Astrocyte of the cerebellum (primary cell): ENCODE measurements at places on chromosomes 11 and 22.

DNA sequence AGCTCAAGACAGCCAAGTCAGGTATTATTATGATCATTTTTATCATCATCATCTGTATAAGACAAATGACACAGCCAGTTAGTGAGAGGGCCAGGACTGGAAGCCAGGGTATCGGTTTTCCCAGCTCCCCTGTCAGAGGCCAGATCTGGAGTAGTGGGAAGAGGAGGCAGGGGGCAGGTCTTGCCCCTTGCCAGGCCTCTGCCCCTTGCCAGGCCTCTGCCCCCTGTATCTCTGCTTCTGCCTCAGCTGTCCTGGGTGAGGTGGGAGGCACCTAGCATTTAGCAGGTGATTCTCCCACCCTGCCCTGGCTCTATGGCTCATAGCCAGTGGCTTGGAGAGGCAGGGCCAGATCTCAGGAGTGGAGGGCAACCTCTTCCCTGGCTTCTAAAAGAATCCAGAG, 67.3 kb downstream of the PRDM11 start:
- DNase-seq, result no peak

GRCh38 chr11:130323452-130324450, 9.0 kb upstream of the ZBTB44 start:
- DNase-seq, result no peak

- DNase-seq, result no peak
These were observed at the start of gene SULT4A1 for GRCh38 chr22:43862074-43862881. Gene SULT4A1 (minus strand): TSS chr22:43862513. CDS start chr22:43862382, 131 bp downstream.

GRCh38 chr11:78539506-78539905, 35.2 kb downstream of the NARS2 start:
- no peak for DNase-seq

- DNase-seq, result no peak
These were observed 6.0 kb downstream of the TMEM123 start for GRCh38 chr11:102446606-102447005.

DNA sequence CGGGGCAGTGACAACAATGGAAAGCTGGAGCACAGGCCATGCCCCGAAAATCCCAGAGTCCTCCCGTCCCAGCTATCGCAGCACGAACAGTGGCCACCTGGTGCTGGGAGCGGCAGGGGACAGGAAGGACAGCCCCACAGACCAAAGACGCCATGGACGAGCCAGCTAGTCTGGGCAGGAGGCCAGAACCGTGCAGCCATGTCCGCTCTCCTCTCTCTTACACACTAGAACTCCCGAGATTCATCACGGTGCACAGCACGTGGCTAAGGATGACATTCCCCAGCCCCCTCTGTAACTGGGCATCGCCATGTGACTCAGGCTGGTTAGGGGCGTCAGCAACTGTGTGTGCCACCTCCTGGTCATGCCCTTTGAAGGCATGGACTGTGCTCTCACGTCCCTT, 4.6 kb downstream of the CDPF1 start:
- no peak for DNase-seq

GRCh38 chr11:34609187-34609751, 11.6 kb upstream of the EHF start:
- no peak for DNase-seq

GRCh38 chr22:20788627-20789344, 14.9 kb downstream of the SERPIND1 start:
- DNase-seq, result no peak

GRCh38 chr11:18457450-18457849, 1.8 kb downstream of the LDHAL6A start:
- DNase-seq, result no peak

- no peak for DNase-seq
These were observed 68.5 kb downstream of the SHANK2 start for GRCh38 chr11:71183878-71184277.

DNA sequence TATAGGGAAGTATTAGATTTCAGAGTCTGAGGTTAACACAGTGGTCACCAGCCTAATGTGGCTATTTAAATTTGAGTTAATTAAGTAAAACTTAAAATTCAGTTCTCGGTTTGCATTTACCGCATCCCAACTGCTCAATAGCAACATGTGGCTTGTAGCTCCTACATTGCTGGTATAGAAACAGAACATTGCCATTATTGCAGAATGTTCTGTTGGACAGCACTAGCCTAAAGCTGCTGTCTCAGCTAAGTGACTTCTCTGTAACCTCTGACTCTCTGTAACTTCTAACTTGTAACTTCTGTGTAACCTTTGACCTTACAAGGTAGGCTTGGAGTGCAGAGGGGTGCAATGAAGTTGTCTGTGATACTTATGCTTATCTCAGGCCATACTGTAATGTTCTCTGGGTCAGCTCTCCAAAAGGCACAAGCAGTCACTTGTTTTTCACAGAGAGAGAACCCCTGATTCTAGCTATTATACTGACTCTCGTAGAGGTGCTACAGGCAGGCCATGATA, 78.7 kb downstream of the ZNRF3 start:
- no peak for DNase-seq

DNA sequence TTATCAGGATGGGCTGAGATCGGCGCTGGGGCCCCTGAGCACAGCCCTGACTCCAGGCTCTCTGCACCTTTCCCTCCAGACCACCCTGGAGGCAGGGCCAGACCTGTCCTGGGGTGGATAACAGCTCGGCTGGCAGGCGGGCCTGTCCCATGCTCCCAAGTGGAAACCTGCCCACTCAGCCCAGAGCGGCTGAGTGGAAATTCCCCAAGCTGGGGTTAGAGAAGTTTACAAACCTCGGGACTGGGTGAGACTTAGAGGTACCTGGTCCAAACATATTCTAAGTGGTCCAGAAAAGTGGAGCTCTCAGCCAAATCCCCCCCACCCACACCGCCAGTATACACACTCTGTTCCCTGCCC, 4.8 kb upstream of the FXYD2 start:
- no peak for DNase-seq

DNA sequence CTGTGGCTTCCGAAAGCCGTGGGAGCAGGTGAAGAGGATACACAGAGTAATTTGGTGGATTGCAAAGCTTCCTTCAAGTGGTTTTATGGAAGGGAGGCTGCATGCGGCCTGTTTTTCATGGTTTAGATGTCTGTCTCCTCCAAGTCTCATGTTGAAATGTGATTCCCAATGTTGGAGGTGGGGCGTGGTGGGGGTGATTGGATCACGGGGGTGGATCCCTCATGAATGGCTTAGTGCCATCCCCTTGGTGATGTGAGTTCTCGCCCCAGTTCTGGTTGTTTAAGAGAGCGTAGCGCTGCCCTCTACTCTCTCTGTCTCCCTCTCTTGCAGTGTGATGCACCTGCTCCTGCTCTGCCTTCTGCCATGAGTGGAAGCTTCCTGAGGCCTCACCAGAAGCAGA, 247.8 kb upstream of the B3GAT1 start:
- DNase-seq, result no peak

DNA sequence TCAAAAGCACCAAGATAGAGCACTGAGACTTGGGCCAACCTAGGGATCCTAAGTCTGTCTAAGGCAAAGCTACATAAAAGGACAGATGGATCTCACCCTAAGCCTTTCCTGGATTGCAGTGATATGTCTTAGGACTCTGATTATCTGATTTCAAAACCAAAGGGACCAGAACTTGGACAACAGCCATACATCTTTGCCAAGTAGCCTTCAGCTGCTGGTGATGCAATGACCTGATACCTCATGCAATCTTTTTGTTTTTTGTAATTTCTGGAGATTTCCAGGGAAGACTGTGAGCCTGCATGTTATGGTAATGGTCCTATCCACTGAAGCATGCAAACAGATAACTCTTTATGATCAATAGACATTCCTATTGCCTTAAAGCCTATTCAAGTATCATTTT, 230.4 kb upstream of the MTNR1B start:
- DNase-seq, result no peak

GRCh38 chr11:20547411-20547810, 52.0 kb upstream of the SLC6A5 start:
- no peak for DNase-seq

- no peak for DNase-seq
These were observed 122.6 kb downstream of the CCDC81 start for GRCh38 chr11:86497310-86497709.

- no peak for DNase-seq
These were observed 1077.3 kb downstream of the TBC1D22A start for GRCh38 chr22:47839595-47840227.

GRCh38 chr11:88179971-88180629, 4.9 kb upstream of the RAB38 start:
- DNase-seq, result no peak

- no peak for DNase-seq
These were observed 489.5 kb downstream of the BUD13 start for GRCh38 chr11:116283300-116283699.

DNA sequence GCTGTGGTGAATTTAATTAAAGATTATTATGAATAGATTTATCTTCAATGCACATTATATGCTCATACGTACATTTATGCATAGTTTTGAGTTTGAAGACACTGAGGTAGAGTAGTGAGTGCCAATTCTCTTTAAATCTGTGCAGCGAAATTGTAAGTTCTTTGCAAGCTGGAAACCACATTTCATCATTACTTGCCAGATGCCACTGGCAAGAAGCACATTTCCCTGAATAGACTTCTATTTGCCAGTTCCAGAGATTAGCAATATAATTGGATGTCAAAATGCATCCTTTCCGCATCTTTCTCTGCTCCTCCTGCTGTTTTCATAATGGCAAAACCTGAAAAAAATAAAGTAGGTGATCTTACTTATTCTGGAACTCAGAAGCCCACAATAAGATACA, 448.0 kb downstream of the LUZP2 start:
- no peak for DNase-seq

- no peak for DNase-seq
These were observed 5.5 kb downstream of the B3GAT1 start for GRCh38 chr11:134406264-134407185.

GRCh38 chr22:24761888-24762675, 12.4 kb downstream of the PIWIL3 start:
- DNase-seq, result no peak
